Activated gamma-delta T cell (primary cell): ENCODE measurements at places on chromosomes 5 and 9.

- DNase-seq, result no peak
Measured at GRCh38 chr9:132931178-132931735, 13.2 kb downstream of the TSC1 start.

- DNase-seq, result no peak
Measured at GRCh38 chr9:36877239-36877638, 156.8 kb downstream of the PAX5 start.

DNA sequence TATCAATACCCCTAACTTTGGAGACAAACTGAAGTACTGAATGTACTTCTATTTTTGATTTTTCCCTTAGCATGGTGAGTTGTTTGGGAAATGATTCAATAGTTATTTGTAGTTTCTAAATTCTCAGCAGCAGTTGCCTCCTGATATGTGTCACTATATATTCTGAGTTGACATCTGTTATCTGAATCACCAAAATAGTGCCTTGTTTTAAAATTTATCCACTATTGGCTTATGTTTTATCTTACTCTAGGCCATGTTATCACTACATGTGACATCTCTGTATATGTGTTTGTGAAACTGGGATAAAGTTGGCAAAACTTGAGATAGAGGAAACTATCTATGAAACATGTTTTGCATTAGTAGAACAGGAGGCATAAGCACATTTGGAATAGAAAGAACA, 317.6 kb downstream of the TLE4 start:
- DNase-seq, result no peak

- no peak for DNase-seq
Measured at GRCh38 chr5:132267931-132268768, 10.7 kb downstream of the PDLIM4 start.

GRCh38 chr5:134500699-134501430, 24.6 kb upstream of the JADE2 start:
- no peak for DNase-seq

DNA sequence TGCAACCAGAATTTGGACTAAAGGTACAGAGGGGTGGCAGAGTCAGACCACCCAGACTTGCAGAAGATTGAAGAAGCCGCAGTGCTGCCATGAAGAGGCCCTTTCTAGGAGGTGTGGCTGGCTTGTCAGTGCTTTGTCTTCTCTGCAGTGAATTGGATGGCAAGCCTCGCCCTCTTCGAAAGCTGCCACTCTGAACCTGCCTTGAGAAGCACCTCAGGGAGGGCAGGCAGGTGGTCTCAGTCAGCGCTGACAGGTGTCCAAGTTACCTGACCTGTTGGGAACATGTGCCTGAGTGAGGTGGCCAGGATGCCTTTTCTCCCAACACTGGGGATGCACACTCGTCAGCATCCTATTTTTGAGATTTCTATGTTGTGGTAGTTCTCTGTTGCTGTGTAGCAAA, 6.2 kb downstream of the TENT4A start:
- DNase-seq, result no peak

- no peak for DNase-seq
Measured at GRCh38 chr9:87029905-87030304, 82.6 kb upstream of the GAS1 start.

GRCh38 chr5:139648205-139649081, at the start of gene CXXC5:
TSS of gene CXXC5 (plus strand) at chr5:139648349. CDS start at chr5:139680524, 32,175 bp downstream.
- DNase-seq, result peak; percentile 65

DNA sequence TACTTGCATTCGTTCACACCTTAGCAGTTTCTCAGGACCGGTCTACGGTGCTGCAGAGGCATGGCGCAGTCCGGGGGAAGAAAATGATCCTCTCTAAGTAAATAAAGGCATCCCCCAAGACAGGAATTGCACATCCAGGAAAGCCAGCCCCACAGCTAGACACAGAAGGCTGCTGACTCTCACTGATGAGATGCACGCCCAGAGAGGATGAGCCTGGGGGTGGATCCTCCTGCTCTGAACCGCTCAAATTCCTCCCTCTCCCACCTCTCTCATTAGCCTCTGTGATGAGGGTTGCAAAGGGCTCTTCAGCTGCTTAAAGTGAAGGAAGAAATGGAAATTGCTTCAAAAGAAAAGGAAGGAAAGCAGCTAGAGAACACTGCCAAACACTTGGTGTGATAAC, 132.4 kb downstream of the TTLL11 start:
- no peak for DNase-seq

DNA sequence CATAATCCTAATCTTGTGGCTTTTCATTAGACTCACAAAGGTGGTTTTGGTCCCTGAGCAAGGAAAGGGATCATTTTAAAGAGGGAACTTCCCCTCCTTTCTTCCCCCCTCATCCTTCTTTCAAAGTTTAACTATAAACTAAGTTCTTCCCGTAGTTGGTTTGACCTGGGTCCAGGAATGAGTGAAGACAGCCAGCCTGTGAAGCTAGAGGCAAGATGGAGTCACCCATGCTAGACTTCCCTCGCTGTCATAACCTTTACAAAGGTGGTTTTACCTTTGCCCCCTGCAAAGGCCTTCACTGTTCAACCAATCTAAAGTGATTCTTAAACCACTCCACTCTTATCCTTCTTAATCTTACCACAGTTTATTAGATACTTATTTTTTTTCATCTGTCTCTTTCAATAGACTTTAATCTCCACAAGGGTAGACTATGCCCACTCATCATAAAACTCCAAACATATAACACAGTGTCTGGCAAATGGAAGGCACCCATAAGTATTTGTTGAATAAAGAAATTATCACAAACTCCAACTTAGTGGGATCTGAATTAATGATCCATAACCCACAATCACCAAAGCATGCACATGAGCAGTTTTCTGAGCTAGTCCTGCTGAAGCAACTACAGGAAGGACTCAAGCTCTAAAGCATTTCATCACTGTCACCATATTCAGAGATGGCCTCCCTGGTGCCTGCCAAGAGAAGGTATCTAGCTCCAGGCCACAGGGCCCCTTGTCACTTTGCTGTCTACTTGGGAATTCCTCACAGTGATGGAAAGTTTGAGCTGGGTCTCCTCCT, 369.0 kb downstream of the SPOCK1 start:
- no peak for DNase-seq

DNA sequence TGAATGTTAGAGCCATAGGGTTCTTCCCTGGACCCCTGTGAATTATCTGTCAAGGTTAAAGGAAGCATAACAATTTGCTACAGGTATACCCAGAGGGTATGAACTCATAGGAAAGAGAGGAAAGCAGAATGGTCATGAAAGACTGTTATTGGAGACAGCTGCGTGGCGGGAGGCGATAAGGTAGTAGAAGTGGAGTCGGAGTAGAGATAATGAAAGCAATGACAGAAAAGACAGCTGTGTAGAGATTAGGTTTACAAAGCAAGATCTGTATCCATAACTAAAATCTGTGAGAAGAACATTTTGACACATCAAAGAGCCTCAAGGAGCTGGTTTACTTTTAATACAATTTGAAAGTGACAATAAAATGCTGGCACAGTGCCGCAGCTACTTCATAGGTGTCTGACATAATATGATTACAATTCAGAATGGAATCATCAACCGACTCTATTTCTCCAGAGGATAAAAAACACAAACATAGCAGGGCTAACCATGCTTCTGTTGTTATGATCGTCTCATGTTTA, 603.9 kb downstream of the CDH12 start:
- no peak for DNase-seq

DNA sequence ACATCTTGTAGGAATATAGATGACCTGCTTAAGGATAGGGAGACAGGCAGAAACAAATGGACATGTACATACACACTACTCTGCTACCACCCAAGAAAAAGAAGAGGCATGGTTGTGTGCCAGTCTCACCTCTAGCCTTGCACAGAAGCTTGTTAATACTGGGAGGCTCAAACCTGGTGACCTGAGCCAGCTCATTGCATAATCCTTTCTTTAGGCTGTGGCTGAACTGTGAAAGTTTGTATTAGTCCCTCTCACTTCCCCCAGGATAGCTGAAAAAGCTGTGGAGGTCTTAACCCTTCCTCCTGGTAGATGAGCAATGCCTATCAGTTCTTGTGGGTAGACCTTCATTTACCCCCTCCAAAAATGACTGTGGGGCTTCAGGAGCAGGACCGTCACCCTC, 28.7 kb downstream of the TPD52L3 start:
- DNase-seq, result no peak

DNA sequence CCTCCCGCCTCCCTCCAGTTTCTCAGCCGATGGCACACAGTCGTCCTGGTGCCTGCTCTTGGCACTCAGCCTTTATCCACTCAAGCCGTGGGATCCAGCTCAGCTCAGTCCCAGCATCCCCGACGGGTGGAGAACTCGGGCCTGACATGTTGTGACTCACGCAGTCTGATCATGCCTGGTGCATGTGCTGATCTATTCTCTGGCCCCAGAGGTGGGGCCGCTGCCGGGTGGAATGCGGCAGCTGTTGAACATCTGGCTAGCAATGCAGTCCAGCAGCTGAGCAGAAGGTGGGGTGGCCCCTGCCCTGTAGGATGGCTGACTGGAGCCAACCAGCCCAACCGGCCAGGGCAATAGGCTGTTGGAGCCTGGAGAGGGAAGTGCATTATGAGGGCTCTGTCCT, 1.7 kb upstream of the AIF1L start:
- no peak for DNase-seq

GRCh38 chr9:121289772-121290370, 21.9 kb downstream of the GSN start:
- DNase-seq, result no peak

DNA sequence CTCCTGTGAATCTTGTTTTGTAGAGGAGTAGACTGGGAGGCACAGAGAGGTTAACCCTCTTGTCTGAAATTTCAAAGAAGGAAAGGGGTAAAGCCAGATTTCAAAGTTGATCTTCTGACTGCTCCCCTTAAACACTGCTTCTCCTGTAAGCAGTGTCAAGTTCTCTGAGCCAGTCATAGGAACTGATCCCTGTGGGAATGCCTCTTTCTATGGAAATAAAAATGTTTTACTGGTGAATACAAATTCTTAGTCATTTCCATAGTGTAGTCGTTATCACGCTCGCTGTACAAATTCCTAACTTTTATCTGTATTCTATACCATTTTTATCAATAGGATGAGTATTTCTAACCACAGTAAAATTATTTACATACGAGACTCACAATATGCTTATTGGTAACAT, 66.3 kb upstream of the PRRC1 start:
- DNase-seq, result no peak

DNA sequence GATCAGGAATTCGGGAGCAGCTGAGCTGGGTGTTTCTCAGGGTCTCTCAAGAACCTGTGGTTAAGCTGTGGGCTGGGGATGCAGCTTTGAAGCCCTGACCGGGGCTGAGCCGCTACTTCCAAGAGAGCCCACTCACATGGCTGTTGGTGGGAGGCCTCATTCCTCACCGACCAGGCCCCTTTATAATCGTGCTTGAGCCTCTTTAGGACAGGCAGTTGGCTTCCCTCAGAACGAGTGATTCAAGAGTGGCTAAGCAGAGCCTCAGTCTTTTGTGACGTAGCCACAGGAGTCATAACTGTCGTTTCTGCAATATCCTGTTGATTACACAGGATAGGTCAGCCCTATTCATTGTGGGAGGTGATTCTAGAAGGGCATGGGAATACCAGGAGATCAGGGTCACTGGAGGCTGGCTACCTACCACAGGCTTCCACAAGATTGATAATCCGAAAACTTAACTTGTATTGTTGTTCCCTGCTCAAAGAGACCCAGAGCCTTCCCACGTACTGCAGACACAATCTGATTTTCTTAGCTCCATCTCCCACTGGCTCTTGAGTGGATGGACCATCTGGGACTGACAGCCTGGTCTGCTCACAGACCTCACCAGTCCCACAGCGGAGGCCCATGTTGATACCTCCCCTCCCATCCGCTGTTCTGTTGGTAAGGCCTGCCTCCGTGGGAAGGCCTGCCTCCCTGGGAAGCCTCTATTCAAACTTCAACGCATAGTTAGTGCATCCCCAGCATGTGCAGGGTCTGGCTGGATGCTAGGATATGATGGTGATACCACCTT, 3.0 kb upstream of the ERGIC1 start:
- DNase-seq, result no peak

- no peak for DNase-seq
Measured at GRCh38 chr9:109450346-109450745, 47.8 kb downstream of the PTPN3 start.

GRCh38 chr9:100525563-100525962, 52.3 kb upstream of the CAVIN4 start:
- no peak for DNase-seq

- DNase-seq, result no peak
Measured at GRCh38 chr9:34169125-34169524, 9.7 kb upstream of the UBAP1 start.

GRCh38 chr9:70641631-70642030, 227.2 kb upstream of the KLF9 start:
- DNase-seq, result no peak

- no peak for DNase-seq
Measured at GRCh38 chr5:84450617-84451414, 66.1 kb upstream of the EDIL3 start.

- DNase-seq, result no peak
Measured at GRCh38 chr5:133295520-133295919, 243.7 kb downstream of the HSPA4 start.

DNA sequence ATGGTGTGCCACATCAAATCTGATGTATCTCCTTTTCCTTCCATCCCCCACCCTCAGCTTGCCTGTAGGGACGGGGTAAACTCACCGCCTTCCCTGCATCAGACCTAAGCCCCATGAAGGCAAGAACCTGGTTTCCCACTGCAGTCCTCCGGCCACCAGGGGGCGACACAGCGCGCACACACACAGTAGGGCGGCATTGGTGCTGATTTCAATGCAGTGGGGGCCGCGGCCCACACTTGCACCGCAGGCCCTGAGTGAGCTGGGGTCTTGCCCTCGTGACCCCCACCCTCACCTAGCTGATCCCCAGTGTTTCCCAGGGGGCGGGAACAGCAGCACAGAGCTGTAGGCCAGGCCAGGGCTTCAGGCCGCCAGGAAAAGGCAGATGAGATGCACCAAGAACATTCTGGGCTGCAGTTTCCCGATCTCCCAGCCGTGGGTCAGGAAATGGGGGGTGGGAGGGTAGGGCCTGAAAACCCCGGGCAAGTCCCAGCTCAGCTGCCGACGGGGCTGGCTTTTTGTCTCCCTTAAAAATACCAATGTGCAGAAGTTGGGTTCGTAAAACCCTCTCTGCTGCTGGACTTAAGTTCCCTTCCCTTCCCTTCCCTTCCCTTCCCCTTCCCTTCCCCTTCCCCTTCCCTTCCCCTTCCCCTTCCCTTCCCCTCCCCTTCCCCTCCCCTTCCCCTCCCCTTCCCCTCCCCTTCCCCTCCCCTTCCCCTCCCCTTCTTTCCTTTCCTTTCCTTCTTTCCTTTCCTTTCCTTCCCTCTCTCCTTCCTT, 19.5 kb downstream of the FAM163B start:
- DNase-seq, result no peak

DNA sequence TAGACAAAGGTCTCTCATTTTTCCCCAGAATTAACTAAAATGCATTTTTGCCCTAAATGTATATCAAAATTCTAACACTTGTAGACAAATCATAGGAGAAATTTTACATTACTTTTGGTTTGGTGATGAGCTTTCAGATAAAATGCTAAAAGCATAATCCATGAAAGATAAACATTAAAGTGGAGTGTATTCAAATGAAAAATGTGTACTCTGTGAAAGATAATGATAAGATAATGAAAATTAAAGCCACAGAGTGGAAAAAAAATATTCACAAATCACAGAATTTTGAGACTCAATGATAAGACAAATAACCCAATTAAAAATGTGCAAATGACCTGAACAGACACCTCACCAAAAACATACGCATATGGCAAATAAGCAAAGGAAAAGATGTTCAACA, 176.9 kb upstream of the ADAMTS16 start:
- no peak for DNase-seq
